Daoy (cell line): ENCODE measurements at places on chromosomes 7 and 10.

DNA sequence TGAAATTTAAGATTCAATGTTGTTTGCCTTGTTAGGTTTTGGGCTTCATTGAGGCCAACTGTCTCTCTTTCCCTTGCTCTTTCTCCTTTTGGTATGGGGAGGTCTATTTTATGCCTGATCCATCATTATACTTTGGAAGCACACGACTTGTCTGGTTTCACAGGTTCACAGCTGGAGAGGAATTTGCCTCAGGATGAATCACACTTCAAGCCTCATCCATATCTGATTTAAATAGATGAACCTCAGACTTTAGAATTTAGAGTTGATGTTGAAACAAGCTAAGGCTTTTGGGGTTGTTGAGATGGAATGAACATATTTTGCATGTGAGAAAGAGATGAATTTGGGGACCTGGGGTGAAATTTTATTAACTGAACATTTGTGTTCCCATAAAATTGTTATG is 150.5 kb upstream of the IGFBP3 start:
- peak; percentile 34 for DNase-seq

DNA sequence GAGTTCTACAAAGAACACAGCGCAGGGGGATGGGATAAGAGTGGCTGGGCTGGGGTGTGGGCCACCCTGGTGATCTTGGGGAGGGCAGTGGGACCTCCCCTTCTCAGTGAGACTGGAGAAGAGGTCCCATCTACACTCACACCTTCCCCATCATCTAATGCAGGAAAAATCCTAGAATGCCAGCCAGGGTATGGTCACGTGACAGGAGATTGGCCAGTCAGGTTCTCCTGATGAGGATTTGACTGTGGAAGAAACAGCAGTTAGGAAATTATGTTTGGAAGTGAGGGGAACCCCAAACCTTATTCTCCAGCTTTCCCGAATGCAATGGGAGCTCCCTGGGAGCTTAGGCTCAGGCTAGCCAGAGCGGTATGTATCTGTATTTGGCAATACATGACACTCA is 158.8 kb upstream of the GRB10 start:
- no peak for DNase-seq

GRCh38 chr10:105146436-105146835 is 505.3 kb downstream of the SORCS3 start:
- DNase-seq, result no peak

GRCh38 chr7:44658979-44659378 is 52.6 kb downstream of the OGDH start:
- no peak for DNase-seq

GRCh38 chr10:100020142-100020885 is 10.6 kb upstream of the DNMBP start:
- DNase-seq, result no peak

DNA sequence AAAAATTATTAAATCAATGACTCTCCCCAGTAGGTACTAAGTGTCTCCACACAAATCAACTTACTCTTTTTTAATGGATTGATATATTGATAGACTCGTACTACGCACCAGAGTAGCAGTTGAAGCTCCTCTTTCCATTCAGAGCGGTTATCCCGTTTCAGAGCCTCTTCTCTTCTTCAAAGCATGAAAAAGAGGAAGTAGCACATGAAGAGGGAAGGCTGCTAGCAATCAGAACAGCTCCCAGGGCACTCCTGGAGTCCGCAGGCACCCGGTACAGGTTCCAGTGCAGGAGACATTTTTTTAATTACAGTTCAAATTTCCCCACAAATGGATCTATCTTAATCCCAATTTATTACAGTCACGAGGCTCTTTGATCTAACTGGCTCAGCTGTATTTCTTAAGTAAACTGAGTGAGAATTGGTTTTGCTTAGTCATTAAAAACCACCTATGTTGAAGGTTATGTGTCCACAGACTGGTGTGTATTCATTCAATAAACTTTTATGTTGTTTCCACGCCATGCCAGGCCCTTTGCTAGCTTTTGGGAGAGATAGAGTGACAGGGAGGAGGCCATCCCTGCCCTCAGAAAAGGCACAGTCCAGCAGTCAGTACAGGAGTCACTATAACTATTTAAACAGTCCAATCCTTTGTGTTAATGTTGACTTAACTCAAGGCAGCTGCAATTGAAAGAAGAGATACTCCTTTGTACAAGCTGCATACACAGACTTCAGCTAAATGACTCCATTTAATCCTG is 32.1 kb upstream of the CALN1 start:
- no peak for DNase-seq

DNA sequence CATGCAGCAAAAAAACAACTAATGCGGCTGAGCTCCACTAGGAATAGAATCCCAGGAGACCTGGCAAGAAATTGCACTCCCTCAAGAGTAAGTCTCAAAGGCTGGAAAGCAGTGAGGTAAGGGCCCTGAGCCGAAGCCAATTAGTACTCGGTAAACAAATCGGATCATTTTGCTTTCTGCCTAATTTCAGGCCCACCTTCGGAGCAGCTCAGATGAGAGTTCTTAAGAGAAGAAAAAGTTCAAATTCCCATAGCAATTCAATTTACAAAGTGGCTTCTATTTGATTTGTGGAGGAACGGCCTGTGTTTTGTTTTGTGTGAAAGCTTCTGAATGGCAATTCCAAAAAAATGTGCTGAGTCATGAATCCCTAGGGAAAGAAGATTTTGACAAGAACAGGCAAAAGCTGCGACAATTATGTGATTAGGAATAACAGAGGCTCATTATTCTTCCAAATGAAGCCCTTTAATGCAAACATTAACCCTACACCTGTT is 60.9 kb downstream of the SLC16A9 start:
- no peak for DNase-seq

GRCh38 chr7:91411060-91411459 is 146.8 kb downstream of the FZD1 start:
- DNase-seq, result no peak

DNA sequence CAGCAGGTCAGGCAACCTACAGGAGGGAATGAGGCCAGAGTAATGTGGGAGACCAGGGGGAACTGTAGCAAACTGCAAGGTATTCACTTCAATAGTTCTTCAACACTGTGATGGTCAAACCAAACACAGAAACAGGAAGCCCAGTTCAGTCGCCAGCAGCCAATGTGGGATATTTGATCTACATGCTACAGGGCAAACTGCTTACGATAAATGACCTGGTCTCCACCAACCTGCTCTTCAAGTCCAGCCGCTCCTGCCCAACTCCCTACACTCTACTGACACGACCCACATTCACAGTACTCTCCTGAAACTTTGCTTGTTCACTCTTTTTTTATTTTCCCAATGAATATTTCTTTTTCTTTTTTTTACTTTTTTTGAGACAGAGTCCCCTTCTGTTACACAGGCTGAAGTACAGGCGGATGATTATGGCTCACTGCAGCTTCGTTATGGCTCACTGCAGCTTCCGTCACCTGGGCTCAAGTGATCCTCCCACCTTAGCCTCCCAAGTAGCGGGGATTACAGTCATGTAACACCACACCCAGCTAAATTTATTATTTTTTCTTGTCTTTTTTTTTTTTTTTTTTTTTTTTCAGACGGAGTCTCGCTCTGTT is 42.1 kb downstream of the MDH2 start:
- no peak for DNase-seq

DNA sequence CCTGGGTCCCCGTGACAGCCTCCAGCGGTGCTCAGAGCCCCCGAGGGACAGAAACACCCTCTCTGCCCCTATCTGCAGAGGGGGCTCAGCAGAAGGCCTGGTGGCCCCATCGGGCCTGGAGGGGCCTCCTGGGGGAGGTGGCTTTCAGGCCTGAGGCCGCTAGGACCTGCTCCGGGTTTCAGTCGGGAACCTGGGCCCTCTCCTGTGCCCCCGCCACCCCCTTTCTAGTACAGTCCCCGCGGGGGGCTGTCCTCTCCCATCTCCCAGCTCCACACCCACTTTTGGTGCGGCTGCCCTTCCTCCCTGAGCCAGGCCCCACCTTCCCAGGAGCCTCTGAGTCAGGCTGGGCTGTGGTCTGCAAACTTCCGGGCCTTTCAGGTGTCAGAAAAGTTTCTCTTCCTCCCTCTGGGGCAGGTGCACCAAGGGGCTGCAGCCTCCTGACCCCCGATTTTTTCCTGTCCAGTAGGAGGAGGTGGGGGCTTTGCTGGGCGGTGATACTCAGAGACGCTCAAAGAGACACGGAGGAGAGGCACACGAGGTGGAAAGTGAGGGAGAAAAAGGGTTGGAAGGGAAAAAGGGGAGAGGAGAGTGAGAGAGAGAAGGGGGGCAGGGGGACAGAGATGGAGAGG is 692 bp downstream of the CARD11 start:
- peak; percentile 73 for DNase-seq

- DNase-seq, result no peak
Observed at GRCh38 chr7:47677664-47678063, 95.8 kb upstream of the TNS3 start.

DNA sequence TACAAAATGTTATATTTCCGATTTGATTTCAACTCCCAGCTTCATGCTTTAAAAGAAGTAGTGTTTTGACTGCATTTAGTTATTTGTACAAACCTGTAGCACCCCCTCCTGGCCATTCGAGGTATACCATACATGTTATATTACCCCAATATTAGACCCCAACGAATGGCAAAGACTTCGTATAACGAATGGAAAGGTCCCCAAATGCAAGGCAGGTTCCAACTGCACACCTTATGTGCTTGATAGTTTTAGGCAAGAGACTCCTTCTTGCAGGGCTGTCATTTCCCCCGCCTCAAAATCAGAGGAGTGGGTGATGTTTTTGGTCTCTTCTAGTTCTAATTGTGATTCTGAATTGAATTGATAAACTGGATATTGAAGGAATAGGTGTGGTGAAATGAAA is 101.1 kb upstream of the TARP start:
- peak; percentile 46 for DNase-seq

DNA sequence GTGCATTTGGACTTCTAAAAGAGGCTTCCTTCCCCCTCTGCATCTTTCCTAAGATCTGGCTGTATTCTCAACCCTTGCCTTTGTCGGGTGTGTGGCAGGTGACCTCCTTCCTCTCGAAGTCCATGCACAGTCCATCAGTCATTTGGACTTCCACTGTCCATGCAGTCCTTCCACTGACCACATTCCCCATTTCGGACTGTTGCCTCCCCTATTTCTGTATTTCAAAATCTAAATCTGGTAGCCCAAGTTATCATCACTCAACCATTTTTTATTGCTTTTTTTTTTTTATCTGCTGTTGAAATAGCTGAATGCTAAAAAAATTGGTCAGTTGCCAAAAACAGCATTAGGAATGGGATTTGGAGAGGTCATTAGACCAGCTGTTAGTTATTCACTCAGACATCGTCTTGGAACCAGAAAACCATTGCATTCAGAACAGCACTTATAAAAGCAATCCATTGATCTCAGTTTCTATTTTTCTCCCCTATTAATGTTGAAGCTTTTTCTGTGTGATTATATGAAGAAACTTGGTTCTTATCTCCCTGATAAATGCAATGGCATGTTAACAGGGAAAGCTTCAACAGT is 575.6 kb downstream of the KIF20B start:
- no peak for DNase-seq

DNA sequence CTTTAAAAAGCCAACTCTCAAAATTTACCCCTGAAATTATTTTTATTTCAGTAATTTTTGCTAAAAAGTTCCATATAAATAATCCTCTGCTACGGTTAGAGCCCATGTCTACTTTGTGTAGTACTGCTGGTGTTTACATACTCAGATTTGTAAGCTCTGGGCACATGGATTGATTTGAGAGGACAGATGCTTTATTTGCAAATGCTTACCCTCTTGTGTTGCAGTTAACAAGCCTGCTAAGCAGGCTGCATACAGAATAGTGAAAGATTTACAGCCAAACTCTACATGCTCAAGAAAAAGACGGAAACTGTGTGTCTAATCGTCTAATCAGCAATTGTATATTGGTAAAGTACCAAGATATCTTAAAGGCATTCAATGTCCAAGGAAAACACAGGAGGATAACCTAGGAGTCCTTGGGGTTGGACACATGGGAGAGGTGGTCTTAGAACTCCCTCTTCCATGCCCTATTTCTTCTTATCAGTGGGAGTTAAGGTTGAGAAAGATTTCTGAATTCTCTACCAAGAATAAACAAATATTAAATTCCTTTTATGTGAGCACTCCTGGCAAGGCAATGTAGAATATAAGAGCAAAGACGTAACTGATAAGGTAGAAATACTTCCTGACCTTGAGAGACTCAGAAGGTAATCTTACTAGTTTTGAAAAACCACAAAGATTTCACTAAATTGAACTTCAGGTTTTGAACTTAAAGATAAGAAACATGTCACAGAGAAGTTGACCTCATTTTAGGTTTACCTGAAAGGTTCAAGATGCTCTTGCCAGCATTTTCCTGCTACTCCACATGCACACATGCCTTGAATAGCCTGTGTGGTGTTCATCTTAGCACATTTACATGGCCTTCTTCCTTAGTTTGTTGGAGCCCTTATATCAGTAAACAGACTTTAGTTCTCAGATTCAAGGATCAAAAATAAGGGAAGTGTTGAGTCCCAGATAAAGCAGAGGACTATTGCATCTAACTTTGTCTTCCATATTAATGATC is 1216.5 kb downstream of the SORCS3 start:
- DNase-seq, result no peak

GRCh38 chr10:47166405-47166777 is 133.6 kb upstream of the GDF10 start:
- no peak for DNase-seq

DNA sequence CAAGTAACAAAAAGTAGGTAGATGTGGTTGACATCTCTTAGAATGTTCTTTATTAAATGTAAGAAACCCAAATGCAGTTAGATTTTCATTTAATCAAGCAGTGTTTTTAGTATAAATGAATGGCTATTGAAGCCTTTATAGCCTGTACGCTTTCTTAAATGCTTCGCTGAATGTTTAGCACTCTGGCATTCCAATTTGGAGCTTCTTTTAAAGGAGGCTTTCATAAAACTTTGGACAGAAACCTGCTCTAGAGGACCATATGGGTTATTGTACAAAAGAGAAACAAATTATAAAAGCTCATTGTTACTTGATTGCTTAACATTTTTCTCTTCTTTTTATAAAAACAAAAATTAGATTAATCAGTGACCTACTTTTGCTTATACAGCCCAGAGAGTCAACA is 59.5 kb downstream of the KCND2 start:
- no peak for DNase-seq

DNA sequence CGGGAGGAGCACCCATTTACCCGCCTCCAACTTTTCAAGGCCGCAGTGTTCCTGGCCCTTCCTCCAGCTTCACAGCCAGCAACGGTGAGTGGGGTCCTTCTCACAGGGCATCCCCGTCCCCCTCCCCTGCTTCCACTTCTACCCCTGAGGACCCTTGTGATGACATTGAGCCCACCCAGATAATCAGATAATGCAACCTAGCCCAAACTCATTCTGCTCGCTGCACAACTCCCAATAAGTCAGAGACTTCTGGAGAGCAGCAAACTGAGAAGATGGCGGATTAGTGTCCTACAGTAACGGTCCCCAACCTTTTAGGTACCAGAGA is 74.5 kb downstream of the OAT start:
- DNase-seq, result no peak

GRCh38 chr10:95388109-95388471 is 97.3 kb upstream of the PDLIM1 start:
- DNase-seq, result no peak
